Type B pancreatic cell (in vitro differentiated cells): ENCODE measurements at places on chromosomes 2 and 18. TPM values are rescaled to one million over a fixed set of nuclear protein-coding genes. Genes with fewer than 3 reads are reported as not detected.

DNA sequence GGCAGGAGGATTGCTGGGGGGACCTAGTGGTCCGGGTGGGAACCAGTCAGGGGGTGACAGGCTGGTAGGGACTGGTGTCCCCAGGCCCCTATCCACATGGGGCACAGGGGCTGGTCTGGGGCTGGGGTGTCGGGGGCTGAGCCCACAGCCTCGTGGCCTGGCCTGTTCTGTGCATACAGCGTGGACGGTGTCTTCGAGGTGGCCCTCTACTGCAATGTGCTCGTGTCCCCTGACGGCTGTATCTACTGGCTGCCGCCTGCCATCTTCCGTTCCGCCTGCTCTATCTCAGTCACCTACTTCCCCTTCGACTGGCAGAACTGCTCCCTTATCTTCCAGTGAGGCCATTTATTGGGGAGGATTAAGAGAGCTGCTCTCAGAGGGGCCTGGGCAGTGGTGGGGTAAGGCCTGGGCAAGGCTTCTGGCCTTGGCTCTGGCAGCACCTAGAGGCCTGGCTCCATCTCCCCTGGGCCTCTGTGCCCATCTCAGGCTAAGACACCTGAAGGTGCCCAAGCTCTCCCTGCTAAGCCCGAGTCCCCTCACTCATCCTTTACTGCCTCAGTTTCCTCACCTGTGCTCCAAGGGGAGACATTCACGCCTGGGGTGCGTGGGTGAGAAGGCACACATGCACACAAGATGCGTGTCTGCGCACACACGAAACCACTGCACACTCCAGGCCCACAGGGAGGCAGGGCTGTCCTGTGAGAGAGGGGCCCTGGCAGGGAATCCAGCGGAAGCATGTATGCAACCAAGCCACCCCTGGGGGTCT lies 1.9 kb downstream of the CHRNG start:
- peaks cover 12% of the 10 kb centered on the region for H3K4me1 ChIP-seq
- H3K36me3 ChIP-seq, result peaks cover under 1% of the 10 kb centered on the region
- no peak overlapping the region for H3K4me3 ChIP-seq
- H3K27ac ChIP-seq, result no peak overlapping the region
- peaks cover 4% of the 10 kb centered on the region for H3K27me3 ChIP-seq

The AUP1 gene
- 111 and 122 TPM in 2 replicates for total RNA-seq

The TMEM37 gene
- total RNA-seq, result 11.8 and 16.4 TPM in 2 replicates

GRCh38 chr2:59752512-59752911 lies 800.9 kb downstream of the BCL11A start:
- no peaks in the 10 kb centered on the region for H3K36me3 ChIP-seq
- H3K27ac ChIP-seq, result no peak overlapping the region
- H3K4me1 ChIP-seq, result no peaks in the 10 kb centered on the region
- DNase-seq, result no peak

The POU3F3 gene
- 0.14 and 2.1 TPM in 2 replicates for total RNA-seq

The EVA1A gene
- total RNA-seq, result 10.8 and 13.5 TPM in 2 replicates
